Uterine smooth muscle cell (primary cell): ENCODE measurements at places on chromosomes 5 and 9. TPM values are rescaled to one million over a fixed set of nuclear protein-coding genes. Genes with fewer than 3 reads are reported as not detected.

The PITX1 gene
- 1.5 and 2.2 TPM in 2 replicates for total RNA-seq

The ZBED3 gene
- 0.44 and 1.5 TPM in 2 replicates for total RNA-seq

The LEAP2 gene
- total RNA-seq = 0.11 and 0.12 TPM in 2 replicates

The TAF11L10 gene
- not detected in 2 replicates for total RNA-seq

The FNIP1 gene
- total RNA-seq = 88.6 and 97.2 TPM in 2 replicates

The COL15A1 gene
- 23.9 and 104 TPM in 2 replicates for total RNA-seq

The FOXD4 gene
- total RNA-seq = 0.62 TPM in 1 of 2 replicates, not detected in the other

The LURAP1L gene
- 24.5 and 57.6 TPM in 2 replicates for total RNA-seq

The HMMR gene
- total RNA-seq = 28.1 and 99.1 TPM in 2 replicates

The PCDHGA5 gene
- 0.55 and 0.87 TPM in 2 replicates for total RNA-seq

The NXNL2 gene
- 3.3 and 8.5 TPM in 2 replicates for total RNA-seq

The DNAJC18 gene
- total RNA-seq = 4.1 and 8.7 TPM in 2 replicates

The PTTG1 gene
- total RNA-seq = 119 and 384 TPM in 2 replicates

The KLHL3 gene
- 3.4 and 4.0 TPM in 2 replicates for total RNA-seq

The FOXD4L4 gene
- 0.22 and 0.37 TPM in 2 replicates for total RNA-seq

The F2RL2 gene
- total RNA-seq = 3.7 and 10.6 TPM in 2 replicates

The MCTP1 gene
- 33.0 and 36.5 TPM in 2 replicates for total RNA-seq

The PSAT1 gene
- 79.4 and 176 TPM in 2 replicates for total RNA-seq

The ABCA1 gene
- total RNA-seq = 109 and 125 TPM in 2 replicates

The LCN9 gene
- total RNA-seq = not detected in 2 replicates

The ATG10 gene
- total RNA-seq = 7.6 and 11.4 TPM in 2 replicates

The RLN1 gene
- 0.22 TPM in 1 of 2 replicates, not detected in the other for total RNA-seq

The UBQLN1 gene
- total RNA-seq = 152 and 159 TPM in 2 replicates

The TNFSF15 gene
- 3.0 and 3.4 TPM in 2 replicates for total RNA-seq

The TOPORS gene
- 38.2 and 45.7 TPM in 2 replicates for total RNA-seq

The PCDHGB3 gene
- 2.3 and 4.2 TPM in 2 replicates for total RNA-seq

The LTC4S gene
- 0.33 and 0.50 TPM in 2 replicates for total RNA-seq

The GRHPR gene
- 119 and 159 TPM in 2 replicates for total RNA-seq

The SLC27A4 gene
- total RNA-seq = 14.2 and 16.5 TPM in 2 replicates

The ADAMTSL2 gene
- not detected in 2 replicates for total RNA-seq

The KCNN2 gene
- 0.22 and 0.37 TPM in 2 replicates for total RNA-seq

The FGF10 gene
- total RNA-seq = 0.25 and 0.89 TPM in 2 replicates

The GGTA1 gene
- under 0.01 TPM in 1 of 2 replicates, not detected in the other for total RNA-seq

The ARHGEF39 gene
- total RNA-seq = 0.87 and 4.4 TPM in 2 replicates

The GRM6 gene
- not detected in 2 replicates for total RNA-seq

The TCF7 gene
- total RNA-seq = 0.37 and 2.0 TPM in 2 replicates

The PCDHGB4 gene
- 11.3 and 20.9 TPM in 2 replicates for total RNA-seq

The TEK gene
- 3.1 and 3.6 TPM in 2 replicates for total RNA-seq

The BHMT2 gene
- 4.5 and 6.8 TPM in 2 replicates for total RNA-seq

The NEUROG1 gene
- total RNA-seq = not detected in 2 replicates

The FREM1 gene
- total RNA-seq = 0.11 and 1.1 TPM in 2 replicates

The ADAM19 gene
- total RNA-seq = 49.9 and 71.4 TPM in 2 replicates

The ANKRD18A gene
- not detected in 2 replicates for total RNA-seq

The ACSL6 gene
- total RNA-seq = 0.11 TPM in 1 of 2 replicates, not detected in the other

The ACER2 gene
- 1.8 and 2.1 TPM in 2 replicates for total RNA-seq

The TEX48 gene
- total RNA-seq = not detected in 2 replicates

The FBP2 gene
- total RNA-seq = not detected in 2 replicates

The SLCO6A1 gene
- not detected in 2 replicates for total RNA-seq

The FRRS1L gene
- total RNA-seq = 0.22 and 2.5 TPM in 2 replicates
